ENCODE measurements at places on chromosomes 6 and 20.

DNA sequence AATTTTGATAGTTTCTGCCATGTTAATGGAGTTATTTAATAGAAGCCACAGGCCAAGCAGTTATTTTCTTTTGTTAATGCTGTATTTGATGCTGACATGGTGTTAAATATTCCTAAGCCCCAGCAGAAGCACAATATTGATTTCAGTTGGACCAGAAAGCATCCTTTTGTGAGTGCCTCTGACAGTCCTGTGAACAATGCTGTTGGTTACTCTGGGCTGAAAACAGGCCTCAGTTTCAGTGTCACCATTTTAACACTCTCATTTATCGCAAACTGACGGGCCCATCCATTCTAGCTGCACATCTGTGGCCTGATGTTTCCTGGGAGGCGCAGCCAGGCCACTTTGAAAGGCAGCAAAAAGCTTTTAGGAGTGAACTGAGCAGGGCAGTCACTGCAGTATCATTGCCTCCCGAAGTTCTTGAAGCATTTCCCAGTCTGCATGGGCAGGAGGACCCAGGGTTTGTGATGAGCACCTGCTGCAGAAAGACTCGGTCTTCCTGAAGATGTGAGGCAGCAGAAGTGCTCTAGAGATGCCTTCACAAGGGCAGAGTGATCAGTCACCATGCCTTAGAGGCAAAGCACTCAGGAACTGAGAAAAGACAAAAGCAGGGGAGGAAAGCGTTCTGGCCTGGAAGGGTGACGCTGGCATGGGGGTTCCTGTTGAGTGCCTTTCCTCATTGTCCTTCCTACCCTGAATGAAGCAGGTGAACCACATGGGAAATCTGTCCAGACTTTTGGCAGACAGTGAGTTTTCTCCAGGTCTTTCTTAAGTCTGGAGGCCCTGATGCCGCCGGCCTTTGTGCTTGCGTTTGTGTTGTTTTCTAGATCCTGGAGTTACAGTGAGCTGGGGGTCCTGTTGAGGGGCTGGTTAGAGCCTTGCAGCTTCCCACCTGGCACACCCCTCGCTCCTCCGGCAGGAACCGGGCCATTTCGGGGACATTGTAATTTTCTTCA lies 74.0 kb downstream of the ZDHHC14 start:
- no peak for DNase-seq

GRCh38 chr6:169411722-169412121 lies 158.1 kb upstream of the THBS2 start:
- no peak for DNase-seq

DNA sequence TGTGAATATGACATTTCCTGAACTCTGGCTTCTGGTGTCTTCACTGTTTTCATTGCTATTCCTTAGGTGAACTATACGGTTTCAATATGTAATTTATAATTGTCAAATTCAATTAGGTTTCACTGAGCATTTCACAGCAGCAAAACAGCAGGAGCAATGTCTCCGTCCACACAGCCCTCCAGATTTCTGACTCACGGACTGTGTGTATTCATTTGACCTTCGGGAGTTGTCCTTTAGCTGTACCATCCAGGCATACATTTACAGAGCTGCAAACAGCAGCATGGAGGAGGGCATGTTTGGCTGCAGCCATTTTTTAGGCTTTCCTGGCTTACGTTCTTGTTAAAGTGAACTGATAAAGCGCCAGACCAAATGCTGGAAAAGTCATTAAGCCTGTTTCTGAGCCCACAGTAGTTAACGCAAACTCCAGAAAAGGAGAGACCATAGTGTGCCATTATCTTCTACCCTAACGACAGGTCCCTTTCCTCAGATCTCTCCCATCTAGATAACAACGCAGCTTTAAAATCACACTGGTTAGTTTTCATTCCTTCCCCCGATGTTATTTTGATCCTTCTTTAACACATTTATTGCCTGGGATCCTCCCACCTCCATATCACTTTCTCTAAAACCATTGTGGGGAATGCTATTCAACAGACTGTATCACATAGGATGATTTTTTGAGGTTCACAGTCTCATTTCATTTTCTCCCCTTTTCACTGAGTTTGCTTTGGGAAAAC lies 18.3 kb downstream of the FOXC1 start:
- DNase-seq: no peak

GRCh38 chr6:41531591-41532582 lies 14.3 kb upstream of the FOXP4 start:
- peak; percentile 88 for DNase-seq

DNA sequence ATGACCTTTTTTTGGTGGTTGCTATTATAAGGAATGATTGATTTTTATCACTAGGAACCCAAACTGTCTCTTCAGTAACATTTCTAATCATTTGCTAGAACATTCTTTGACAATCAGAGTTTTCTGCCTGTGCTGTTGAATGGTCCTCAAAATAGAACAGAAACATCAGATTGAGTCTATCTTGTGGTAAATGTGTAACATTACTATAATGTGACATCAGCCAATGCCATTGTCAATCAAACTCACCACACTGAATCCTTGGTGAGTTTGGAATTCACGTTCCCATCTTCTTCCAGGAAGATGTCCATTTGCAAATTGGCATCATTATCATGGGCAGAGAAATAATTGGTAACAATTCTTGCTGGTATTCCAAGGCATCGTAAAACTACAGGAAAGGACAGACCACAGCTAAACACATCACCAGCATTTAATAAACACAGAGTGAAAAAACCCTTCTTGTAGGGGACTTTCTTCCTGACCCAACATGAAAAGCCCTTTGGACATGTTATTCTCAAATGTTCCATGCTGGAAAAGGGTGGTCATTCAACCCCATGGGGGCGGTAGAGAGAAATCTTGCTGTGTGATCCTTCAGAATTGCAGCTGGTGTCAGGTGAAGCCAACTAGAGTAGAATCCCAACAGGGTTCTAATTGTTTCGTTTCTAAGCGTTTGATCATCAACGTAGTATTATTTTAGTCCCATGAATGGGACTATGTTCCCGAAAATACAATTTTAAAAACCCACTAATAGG lies 98.5 kb downstream of the F13A1 start:
- no peak for DNase-seq
